Activated naive CD4-positive, alpha-beta T cell treated with anti-CD3 and anti-CD28 coated beads, Interleukin-2, amount 50 U/mL, for 16 hours (primary cell): ENCODE measurements at places on chromosomes 2 and 18.
A peak's percentile ranks its signal among the peaks of the same experiment; 100 is the strongest.

DNA sequence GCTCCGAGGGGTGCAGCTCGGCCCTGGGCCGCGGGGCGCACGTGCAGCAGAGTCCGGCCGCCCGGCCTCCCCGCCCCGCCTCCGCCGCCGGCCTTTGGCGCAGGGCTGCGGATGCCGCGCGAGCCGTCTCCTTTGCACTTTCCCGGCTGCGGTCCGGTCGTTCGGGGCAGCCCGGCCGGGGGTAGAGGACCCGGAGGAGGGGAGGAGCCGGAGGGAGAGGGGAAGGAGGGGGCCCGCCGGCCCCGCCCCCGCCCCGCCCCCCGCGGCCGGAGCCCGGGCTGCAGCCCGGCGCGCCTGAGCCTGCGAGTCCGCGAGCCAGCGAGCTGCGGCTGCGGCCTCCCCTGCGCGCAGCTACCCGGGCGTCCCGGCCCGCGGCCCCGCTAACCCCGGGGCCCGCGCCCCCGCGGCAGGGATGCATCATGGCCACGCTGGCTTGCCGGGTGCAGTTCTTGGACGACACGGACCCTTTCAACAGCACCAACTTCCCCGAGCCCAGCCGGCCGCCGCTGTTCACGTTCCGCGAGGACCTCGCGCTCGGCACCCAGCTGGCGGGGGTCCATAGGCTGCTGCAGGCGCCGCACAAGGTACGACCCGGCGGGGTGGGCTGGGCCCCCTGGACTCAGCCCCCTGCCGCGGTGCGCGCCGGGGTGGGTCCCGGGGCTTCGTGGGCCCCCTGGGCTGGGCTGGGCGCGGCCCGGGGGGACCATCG, at the start of gene FHOD3:
Gene FHOD3 (plus strand): TSS at position 297 of the 709 bp plus-strand sequence. CDS start 123 bp downstream, at position 420.
- no peak for DNase-seq

- DNase-seq: no peak
Observed at GRCh38 chr2:148402786-148403185, 241.8 kb upstream of the EPC2 start.

DNA sequence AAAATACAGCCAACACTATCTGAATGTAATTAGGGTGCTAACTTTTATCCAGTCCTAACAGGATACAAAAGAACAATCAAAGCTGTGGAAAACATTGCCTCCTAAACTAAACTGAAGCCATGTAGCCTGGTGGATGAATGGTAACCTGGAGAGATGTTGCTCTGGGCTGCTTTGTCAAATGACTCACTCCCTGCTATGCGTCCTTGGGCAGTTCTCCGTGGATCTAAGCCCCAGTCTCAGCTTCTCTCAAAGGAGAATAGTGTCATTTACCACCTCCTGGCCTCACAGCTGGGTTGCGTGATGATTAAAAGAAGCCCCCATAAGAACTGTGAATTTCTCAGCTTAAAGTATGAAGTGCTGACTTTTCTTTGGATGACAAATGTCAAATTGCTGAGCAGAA, 203.7 kb downstream of the ICOS start:
- DNase-seq: no peak

DNA sequence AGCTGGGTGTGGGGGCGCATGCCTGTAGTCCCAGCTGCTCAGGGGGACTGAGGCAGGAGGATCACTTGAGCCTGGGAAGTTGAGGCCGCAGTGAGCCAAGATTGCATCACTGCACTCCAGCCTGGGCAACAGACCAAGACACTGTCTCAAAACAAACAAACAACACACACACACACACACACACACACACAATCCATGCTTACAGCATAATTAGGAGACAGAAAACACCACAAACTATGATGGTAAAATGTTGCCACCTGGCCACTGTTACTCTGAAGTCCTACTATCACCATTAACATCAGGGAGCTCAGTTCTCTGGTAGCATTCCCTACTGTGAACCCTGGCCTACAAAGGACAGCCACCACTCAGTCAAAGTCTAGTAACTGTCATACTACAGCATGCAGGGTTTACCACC, 18.3 kb downstream of the DNPEP start:
- no peak for DNase-seq

DNA sequence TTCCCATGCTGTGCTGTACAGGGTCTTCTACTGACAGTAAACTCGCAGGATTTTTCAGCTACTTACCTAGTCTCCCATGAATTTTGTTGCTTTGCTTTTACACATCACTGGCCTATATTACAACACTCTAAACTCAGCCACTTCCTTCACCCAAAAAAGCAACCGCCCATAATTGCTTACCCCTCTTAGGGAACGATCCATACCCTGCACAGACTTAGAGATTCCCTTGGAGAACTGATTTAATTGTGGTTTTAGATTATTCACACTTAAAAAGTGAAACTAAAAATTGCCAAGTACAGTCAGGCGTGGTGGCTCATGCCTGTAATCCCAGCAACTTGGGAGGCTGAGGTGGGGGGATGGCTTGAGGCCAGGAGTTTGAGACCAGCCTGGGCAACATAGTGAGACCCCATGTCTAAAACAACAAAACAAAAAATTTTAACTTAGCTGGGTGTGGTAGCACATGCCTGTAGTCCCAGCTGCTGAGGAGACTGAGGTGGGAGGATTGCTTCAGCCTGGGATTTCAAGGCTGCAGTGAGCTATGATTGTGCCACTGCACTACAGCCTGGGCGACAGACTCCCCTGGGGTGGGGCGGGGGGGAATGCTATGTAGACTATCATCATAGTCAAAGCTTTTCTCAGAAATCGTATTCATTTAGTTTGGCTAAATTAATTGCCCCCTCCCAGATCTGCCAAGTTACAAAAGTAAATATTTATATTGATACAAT, 19.3 kb downstream of the MRPL30 start:
- no peak for DNase-seq

DNA sequence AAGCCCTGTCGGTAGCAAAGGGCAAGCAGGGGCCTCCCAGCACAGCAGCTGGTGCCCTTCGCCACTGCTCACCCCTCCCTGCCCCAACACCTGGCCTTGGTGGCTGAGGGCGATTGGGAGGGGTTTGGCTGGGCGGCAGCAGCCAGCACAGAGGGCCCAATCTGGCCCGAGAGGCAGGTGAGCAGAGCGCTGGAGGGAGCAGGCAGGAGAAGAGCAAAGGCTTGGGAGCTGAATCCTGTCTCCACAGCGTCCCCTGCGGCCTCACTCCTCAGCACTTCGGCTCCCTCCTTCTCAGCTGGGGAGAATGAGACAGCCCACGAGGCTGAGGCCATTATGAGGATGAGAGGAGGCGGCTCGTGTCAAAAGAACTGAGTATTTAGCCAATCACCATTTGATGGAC, 74.9 kb upstream of the TAF1B start:
- DNase-seq: no peak

DNA sequence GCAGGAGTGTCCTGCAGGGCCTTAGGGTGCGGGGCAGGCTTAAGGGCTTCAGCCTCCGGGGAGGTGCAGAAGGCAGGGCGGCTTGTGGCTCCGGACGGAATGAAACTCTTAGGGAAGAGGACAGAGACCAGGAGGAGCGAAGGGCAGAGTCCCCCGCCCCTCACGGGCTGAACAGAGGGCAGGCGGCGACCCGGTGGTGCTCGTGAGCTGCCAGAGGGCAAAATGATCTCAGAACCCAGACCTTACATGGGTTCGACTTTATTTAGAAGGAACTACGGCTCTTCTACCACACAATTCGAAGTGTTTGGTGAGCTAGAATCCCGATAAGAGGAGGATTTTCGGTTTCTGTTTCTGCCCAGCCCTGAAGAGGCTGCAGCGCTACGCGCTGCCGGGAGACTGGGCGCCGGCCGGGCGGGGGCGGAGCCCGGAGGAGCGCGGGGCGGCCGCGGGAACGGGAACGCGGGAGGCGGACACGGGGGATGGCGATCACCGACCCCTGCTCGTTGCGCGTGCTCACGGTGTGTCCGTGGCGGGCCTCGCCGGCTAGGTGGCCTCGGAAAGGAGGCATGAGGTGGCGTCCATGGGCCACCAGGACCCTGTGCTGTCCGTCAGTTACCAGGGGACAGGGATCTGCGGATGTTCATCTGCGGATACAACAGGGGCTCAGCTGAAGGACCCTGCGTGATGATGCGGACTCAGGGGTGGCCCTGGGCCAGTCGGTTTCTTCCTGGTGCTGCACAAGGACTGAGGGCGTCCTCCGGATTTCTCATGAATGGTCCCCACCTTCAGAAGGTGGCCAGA, 4.2 kb upstream of the SP100 start:
- peak; percentile 55 for DNase-seq

DNA sequence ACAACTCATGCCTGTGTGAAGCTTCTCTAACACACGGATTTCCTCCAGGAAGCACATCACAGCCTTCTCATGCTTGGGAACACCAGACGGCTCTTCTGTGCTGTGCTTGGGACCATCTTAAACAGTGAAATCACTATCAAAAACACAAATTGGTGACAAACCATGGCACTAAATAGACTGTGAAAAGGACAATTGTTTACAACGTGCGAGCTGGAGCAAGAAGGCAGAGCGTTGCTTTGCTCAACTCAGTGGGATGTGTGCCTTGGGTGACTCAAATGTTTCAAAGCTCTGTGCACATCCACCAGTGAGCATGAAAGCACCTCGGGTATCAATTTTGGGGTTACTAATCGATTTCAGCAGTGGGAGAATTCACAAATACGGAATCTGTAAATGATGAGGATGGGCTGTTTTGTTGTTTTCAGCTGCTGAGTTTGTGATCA, 182.4 kb upstream of the ARL4C start:
- no peak for DNase-seq
